ENCODE measurements at places on chromosomes 12 and 14. TPM values are rescaled to one million over a fixed set of nuclear protein-coding genes. Genes with fewer than 3 reads are reported as not detected.

Gene SYNDIG1L
- not detected for total RNA-seq

Gene NDRG2
- 2.1 TPM for total RNA-seq

Gene LHX5
- not detected for total RNA-seq

Gene SDR9C7
- total RNA-seq, result not detected

GRCh38 chr12:70963081-70963660, 42.6 kb upstream of the PTPRR start:
- no peak for DNase-seq

- no peak for DNase-seq
These were observed 33.8 kb downstream of the WBP11 start for GRCh38 chr12:14769466-14769968.

- no peak for DNase-seq
These were observed 128.0 kb downstream of the BCAT1 start for GRCh38 chr12:24820872-24821271.

DNA sequence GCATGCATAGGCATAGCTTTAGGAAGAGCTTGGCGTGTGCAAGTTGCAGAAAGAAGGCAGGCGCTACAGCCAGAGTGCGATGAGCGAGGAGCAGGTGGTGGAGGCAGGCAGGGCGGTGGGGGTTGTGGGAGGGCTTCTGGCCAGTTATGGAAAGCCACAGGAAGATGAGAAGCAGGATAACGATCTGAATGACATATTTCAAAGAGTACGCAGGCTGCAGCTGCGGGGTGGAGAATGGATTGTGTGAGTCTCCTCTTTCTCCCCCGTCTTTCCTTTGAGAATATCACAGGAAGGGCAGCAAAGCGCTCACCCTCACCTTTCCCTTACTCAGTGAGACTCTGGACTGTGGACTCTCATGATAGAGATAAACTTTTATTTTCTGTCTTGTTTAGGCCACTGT, 48.7 kb upstream of the PLXNC1 start:
- no peak for DNase-seq

DNA sequence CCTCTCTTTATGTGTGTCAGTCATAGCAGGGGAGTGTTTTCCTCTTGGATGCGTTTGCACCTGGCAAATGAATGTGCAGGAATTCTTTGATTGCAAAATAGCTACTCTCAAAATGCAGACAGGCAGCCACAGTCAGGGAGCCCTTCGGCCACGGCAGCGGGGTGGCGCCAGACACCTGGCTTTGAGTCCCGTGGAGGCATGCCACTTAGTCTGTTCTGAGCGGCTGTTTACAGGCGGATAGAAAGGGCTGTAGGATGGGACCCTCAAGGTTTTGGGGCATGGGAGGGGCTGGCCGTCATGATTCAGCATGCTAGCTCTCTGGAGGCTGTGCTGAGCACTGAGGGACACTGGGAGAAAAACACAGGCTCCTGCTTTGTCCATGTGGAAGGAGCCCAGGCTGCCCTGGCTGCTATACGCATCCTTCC, 117.1 kb downstream of the SLC25A47 start:
- DNase-seq, result no peak

- no peak for DNase-seq
These were observed 303.5 kb downstream of the EGLN3 start for GRCh38 chr14:33647385-33647786.

GRCh38 chr14:51087031-51087441, 7.9 kb downstream of the TRIM9 start:
- DNase-seq, result no peak
